SHP77 (cell line): ENCODE measurements at places on chromosomes 6 and 20.

DNA sequence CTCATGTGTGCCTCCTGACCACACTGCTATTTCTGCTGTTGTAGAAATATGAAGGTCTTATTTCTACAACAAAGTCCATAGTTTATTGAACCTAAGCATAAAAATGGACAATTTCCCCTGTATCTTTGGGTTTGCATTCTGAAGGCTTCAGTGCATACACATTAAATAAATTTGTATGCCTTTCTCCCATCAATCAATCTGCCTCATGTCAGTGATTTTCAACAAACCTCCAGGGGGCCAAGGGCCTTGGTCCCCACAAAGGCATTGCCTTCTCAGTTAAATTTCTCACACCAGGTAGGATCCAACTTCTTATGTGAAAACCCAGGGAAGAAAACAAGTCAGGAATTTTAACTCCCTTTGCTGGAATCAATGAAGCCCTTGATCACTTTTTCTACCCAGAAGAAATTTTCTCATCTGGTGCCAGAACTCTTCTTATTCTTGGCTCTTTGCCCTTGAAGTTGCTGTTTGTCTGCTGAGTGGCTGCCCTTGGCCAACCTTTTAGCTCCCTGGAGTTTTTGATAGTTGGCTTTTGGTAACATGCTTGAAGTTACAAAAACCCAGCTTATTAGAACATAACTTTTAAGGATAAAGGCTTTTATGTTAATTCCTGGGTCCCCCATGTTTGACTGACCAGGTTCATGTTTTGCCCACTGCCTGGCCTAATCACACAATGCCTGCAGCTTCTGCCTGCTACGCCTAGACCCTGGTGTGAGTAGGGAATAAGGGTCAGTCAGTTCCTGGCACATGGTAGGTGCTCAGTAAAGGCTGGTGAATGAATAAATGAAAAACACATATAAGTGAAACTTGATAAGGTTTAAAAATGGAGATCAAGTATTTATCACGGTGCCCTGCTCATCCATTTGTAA is 37.0 kb downstream of the SHLD1 start:
- DNase-seq, result no peak

GRCh38 chr6:163751032-163751525 is 336.6 kb downstream of the QKI start:
- no peak for DNase-seq

- DNase-seq, result no peak
Measured at GRCh38 chr20:52676283-52676995, 295.7 kb upstream of the TSHZ2 start.

GRCh38 chr6:152147269-152147668 is 339.8 kb downstream of the ESR1 start:
- no peak for DNase-seq

- DNase-seq, result no peak
Measured at GRCh38 chr20:61930776-61931475, 134.8 kb downstream of the TAF4 start.

DNA sequence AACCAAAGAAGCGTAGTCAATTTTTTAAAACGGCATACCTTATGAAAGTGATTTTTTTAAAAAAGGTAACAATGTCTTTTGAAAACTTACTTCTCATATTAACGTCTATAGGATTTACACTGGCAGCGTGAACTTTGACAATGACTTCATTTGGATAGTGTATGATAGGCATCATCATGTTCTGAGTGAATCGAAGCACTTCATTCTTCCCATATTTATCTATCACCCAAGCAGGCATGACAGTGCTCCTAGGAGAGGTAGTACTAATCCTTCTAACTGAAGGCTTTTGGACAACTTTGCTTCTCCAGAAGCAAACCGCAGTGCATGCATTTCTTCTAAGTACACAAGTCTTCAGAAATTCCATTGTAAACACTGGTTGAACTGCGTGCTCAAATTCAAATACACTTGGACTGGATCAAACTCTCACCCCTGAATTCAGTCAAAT is 618 bp downstream of the RTN4IP1 start:
- no peak for DNase-seq

- DNase-seq, result no peak
Measured at GRCh38 chr20:47124181-47124717, 229.6 kb downstream of the EYA2 start.

DNA sequence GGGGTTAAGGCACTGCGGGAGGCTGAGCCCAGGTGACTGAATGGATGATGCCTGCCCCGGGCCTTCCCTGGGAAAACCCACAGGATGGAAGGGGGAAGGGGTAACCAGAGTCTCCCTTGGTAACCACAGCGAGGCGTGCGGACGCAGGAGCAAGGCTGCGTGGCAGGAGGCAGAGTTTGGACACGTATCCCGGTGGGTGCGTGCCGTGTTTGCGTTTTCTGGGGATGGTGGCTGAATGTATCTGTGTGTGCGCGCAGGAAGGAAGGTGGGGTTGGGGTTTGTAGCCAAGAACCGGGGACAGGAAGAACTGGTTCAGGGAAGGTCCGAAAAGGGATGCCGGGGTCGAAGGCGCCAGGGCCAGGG is 1.8 kb downstream of the MDGA1 start:
- DNase-seq, result no peak

GRCh38 chr6:4342407-4343137 is 207.2 kb upstream of the ECI2 start:
- no peak for DNase-seq

DNA sequence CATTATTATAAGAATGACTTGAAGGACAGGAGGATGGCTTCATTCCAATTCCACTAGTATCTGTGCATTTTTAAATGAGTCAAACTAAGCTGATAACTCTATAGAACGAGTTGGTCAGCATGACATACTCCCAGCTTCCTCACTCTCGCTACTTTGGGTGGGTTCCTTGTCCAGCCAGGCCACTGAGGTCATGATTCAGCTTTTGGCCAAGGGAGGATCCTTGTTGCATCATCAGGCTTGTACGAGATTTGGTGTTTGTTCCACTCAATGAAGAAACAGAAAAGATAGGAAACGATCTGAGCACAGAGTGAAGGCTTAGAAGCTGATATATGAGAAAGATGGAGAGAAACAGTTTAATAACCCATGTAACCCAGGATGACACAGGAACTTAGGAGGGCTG is 19.8 kb downstream of the NEDD9 start:
- no peak for DNase-seq

DNA sequence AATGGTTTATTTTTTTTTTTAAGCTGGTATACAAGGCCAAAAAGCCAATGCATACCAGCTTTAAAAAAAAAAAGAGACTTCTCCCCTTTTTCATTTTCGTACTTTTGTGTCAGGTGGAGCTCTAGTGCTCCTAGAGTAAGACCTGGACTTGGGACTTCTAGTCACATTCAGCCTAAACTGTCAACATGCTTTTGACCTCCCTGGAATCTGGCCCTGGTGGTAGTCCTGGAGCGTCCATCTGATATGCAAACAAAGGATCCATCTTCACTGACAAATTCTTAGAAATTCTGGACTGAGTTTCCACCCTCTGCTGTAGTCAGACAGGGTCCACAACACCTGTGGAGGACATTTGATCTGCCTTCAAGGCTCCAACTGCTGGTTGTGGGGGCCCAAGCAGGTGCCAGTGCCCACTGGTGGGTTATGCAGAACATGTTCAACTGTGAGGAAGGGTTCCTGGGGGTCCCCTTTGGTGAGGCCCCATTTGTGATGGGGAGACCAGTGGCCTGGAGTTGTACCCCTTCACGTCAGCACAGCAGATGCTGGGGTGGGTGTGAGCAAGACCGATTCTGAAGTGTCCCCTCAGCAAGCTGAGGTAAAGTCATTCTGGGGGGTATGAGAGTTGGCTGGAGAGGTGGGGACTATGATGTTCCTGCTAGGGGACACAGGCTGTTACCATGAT is 12.6 kb upstream of the PCMTD2 start:
- DNase-seq, result no peak
